Lung (tissue), 17 donors: ENCODE measurements at places on chromosomes 7 and 10. TPM values are rescaled to one million over a fixed set of nuclear protein-coding genes. Genes with fewer than 3 reads are reported as not detected.
A peak's percentile ranks its signal among the peaks of the same experiment; 100 is the strongest.

DNA sequence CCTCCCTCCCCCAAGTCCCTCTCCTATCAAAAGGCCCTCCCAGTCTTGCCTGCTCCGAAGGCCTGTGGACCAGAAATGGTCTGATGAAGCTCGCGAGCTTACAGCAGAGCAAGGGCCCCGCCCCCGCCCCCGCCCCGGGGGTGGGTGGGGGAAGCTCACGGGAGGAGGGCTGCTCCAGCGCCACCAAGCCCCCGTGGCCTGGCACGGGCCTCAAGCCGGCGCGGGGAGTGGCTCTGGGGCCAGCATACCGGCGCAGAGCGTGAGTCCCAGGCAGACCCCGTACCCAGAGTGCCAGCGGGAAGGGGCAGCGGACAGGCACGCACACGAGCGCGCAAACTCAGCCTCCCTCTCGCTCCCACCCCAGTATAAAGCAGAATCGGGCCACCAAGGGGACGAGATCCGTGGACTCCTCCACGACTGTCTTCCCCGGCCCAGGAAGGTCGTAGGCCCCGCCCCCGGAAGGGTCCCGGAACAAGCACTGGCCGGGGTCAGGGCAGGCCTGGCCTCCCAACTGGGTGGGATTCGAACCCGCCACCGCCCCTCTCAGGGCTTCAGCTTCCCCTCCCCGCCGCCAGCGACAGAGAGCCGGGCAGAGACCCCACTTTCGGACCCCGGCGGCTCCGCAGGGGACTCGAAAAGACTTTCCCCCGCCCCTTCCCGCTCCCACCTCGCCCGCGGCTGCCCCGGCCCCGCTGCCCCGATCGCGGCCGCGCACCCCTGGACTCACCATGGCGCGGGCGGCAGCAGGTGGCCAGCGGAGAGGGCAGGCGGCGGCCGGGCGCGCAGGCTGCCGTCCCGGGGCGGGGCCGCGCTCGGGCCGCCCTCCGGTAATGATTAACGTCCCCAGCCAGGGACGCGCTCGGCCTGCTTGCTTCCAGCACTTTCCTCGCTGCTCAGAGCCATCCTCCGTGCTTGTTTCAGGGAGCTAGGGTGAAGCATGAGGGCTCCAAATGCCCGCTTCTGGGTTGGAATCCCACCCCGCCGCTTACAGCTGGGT lies at the start of gene PCBD1:
PCBD1 (minus strand) TSS at position 762 of the 997 bp plus-strand sequence; CDS start at position 730, 32 bp downstream.
- peak within 1 kb of the TSS; percentile 54 for H3K4me3 ChIP-seq
- peaks cover 2% of the 10 kb centered on the region for H3K4me1 ChIP-seq
- peaks cover 3% of the 10 kb centered on the region for H3K36me3 ChIP-seq

GRCh38 chr7:86784765-86785164 lies 141.1 kb downstream of the GRM3 start:
- H3K4me1 ChIP-seq = no peaks in the 10 kb centered on the region
- H3K36me3 ChIP-seq = no peaks in the 10 kb centered on the region
- no peaks in the 10 kb centered on the region for H3K27me3 ChIP-seq
- no peak for DNase-seq
- no peak overlapping the region for H3K4me3 ChIP-seq
- H3K27ac ChIP-seq = no peak overlapping the region

- no peak overlapping the region for H3K27ac ChIP-seq
- H3K27me3 ChIP-seq = no peaks in the 10 kb centered on the region
- peak; percentile 32 for DNase-seq
- peaks cover 8% of the 10 kb centered on the region for H3K4me1 ChIP-seq
- no peak overlapping the region for H3K4me3 ChIP-seq
These were observed 53.7 kb downstream of the KCNH2 start for GRCh38 chr7:150924369-150924781.

DNA sequence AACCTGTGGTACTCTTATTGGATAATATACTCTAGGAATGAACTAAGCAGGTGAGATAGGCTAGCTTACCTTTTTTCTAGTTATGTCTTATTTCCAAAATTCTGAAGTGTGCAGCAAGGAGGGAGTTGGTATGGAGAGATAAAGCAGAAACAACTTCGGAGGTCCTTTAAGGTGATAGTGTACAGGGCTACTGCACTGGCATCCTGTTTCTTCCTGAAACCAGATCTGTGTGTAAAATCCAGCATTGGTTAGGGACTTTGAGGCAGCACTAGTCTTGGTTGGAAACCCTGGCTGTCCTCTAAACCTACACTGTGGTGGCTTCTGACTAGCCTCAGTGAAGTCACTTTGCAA lies 66.9 kb upstream of the STRIP2 start:
- no peak for DNase-seq
- H3K4me1 ChIP-seq = peaks cover 3% of the 10 kb centered on the region
- H3K4me3 ChIP-seq = no peak overlapping the region
- no peak overlapping the region for H3K27ac ChIP-seq
- no peaks in the 10 kb centered on the region for H3K27me3 ChIP-seq

Gene CYP2E1
- total RNA-seq = 1.1 TPM

Gene UNCX
- not detected for total RNA-seq

Gene IFIT2
- total RNA-seq = 16.0 TPM
